ENCODE measurements at places on chromosomes 12 and 14. TPM values are rescaled to one million over a fixed set of nuclear protein-coding genes. Genes with fewer than 3 reads are reported as not detected.

LPAR5 gene
- not detected for total RNA-seq

DNA sequence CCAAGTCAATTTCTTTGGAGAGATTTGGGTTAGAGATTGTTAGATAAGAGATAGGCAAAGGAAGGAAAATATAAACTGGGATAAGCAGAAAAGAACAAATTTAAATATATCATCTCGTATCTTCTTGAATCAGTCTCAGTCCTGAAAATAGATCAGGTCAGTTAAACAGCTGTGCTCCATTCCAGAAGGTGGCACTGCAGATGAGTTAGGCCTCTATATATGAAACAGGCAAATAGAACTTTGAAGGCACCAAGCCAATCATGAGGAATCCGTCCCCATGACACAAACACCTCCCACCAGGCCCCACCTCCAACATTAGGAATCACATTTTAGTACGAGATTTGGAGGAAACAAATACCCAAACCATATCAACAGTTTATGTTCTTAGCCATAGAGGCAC, 605.5 kb upstream of the USP15 start:
- H3K4me1 ChIP-seq: no peaks in the 10 kb centered on the region
- no peaks in the 10 kb centered on the region for H3K36me3 ChIP-seq
- no peak overlapping the region for H3K4me3 ChIP-seq
- no peaks in the 10 kb centered on the region for H3K27me3 ChIP-seq
- peak; percentile 2 for DNase-seq
- no peak overlapping the region for H3K27ac ChIP-seq

DNA sequence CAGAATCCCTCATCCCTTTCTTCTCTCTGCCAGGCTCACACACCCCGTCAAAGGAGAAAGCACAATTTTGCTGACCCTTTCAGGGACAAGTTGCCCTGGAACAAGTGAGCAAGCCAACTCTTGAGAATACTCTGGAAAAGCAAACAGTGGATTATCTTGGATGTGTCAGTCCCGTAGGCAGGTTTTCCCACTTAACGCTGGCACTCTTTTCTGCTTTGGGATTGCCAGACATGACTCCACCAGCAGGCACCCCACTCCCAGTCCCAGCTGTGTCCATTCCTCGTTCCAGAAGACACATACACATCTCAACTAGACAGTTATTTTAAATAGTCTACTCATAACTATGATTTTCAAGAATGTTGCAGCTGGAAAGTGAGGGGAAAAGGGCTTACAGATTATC, 145.5 kb upstream of the CDKN3 start:
- no peak for DNase-seq
- peaks cover 15% of the 10 kb centered on the region for H3K4me1 ChIP-seq
- no peak overlapping the region for H3K4me3 ChIP-seq

DNA sequence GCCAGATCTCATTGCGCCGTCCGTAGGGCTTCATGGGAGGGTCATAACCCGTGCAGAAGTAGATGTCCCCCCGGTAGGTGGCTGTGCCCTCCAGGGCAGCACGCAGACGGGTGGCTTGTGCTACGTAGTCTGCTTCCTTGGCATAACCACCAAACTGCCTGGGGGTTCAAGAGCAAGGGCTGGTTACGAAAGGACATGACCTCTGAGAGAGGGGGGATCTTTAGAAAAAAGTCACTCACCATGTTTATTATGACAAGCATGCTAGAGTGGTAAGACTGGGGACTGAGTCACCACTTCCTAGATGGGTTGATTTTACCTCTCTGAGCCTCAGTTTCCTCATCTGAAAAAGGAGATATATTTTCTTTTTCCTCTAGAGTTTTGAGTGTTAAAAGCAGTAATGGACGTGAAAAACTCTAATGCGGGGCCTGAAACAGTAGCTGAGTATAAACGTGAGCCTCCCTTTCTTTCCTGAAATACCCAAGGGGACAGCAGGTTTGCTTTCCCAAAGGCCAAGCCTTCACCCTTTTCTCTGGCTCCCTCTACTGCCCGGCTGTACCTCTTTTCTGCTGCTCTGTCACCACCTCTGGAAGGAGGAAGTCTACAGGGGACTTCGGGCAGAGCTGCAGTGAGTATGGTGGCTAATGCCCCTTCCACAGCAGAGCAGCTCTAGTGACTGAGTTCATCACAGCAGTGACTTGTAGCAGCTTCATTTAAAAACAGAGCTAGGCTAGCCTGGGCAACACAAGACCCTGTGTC, 23.5 kb upstream of the GPRC5D start:
- DNase-seq: peak; percentile 17
- H3K27ac ChIP-seq: no peak overlapping the region
- H3K36me3 ChIP-seq: peaks cover 12% of the 10 kb centered on the region
- H3K27me3 ChIP-seq: no peaks in the 10 kb centered on the region

TAS2R19 gene
- 2.5 TPM for total RNA-seq

Data from SJCRH30 (cell line).